T-cell (primary cell): ENCODE measurements at places on chromosomes 2 and 18.

DNA sequence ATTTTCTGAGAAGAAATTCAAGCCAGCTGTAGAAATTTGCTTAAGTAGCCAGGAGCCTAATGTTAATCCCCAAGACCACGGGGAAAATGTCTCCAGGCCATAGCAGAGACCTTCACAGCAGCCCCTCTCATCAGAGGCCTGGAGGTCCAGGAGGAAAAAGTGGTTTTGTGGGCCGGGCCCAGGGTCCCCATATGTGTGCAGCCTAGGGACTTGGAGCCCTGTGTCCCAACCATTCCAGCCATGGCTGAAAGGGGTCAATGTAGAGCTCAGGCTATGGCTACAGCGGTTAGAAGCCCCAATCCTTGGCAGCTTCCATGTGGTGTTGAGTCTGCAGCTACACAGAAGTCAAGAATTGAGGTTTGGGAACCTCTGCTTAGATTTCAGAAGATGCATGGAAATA lies 14.2 kb upstream of the TTC21B start:
- no peak for DNase-seq

GRCh38 chr2:203739351-203739750 lies 32.9 kb downstream of the CD28 start:
- DNase-seq = no peak

- no peak for DNase-seq
Observed at GRCh38 chr2:71535526-71535925, 82.2 kb downstream of the DYSF start.

DNA sequence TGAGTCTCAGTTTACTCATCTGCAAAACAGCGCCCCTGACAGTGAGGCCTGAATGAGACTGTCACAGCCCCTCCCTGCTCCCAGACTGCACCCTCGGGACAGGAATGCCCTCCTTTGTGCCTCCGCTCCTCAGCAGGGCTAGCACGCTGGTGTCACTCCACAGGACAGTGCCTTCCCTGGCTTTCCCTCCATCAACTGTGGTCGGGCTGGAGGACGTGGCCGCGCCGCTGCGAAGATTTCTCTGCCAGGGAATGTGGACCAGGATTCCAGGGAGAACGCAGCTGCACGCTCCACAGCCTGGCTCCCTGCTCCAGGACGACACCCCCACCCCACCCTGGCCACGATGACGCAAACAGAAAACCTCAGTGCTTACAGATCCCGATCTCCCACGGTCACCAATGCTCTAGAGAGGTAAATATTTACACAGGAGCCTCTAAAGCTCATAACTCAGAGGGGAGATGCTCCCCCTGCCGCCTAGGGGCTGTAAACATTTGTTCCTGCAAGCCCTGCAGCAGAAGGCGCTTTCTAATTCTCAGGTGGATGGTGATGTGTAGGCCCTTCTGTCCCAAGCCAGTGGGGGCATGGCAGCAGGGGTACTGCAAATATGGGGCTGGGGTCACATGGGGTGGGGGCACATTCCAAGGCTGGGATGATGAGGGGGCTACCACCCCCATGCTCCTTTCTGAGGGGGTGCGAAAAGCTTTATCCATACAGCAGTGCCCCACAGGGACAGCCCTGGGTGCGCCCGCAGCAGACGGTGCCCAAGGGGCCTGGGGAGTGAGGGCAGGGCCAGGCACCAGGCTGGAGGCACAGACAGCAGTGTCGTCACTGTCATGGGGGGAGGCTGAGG lies 12.4 kb downstream of the HS6ST1 start:
- DNase-seq = no peak

GRCh38 chr2:143616452-143616851 lies 487.2 kb downstream of the ARHGAP15 start:
- no peak for DNase-seq

DNA sequence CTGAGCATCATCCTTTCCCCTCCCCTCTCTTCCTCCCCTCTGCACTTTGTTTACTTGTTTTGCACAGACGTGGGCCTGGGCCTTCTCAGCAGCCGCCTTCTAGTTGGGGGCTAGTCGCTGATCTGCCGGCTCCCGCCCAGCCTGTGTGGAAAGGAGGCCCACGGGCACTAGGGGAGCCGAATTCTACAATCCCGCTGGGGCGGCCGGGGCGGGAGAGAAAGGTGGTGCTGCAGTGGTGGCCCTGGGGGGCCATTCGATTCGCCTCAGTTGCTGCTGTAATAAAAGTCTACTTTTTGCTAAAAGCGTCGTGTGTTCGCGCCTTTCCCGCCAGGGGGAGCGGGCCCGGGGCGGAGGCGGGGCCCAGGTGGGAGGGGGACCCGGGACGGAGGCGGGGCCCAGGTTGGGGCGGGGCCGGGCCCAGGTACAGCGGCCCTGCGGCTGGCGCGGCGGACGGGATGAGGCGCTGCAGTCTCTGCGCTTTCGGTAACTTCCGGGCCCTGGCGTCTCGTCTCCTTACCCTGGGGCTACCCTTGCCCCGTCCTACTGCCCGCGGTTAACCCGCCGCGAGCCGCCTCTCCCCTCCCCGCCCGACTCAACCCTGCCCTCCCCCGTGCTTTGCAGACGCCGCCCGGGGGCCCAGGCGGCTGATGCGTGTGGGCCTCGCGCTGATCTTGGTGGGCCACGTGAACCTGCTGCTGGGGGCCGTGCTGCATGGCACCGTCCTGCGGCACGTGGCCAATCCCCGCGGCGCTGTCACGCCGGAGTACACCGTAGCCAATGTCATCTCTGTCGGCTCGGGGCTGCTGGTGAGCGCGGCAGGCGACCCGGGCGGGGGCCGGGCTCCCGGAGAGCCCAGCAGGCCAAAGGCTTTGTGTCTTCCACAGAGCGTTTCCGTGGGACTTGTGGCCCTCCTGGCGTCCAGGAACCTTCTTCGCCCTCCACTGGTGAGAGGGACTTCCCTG lies at the start of gene KRTCAP3:
KRTCAP3 (plus strand) TSS at position 424 of the 962 bp plus-strand sequence; CDS start at position 456, 32 bp downstream.
- peak; percentile 68 for DNase-seq

DNA sequence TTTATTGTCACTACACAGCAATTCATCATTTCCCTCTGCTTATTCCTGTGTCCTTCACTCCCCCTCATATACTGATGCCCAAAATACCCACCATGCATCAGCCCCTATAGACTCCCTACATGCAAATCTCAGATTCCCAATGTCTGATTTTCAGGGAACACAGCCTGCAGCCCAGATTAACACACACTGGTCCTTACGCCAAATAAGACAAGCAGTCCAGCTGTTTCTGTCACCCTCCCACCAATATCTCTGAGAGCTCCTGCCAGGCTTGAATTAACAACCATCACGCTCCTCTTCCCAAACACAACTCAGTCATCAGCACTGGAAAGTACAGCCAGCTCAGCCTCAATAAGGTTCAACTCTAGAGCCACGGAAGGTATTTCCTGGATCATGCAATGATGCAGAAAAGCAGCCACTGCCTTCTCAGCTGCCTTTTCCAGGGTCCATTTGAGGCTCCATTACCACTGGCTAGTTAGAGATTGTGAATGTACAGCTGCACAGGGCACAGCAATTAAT lies 39.0 kb upstream of the SLC35F5 start:
- DNase-seq = no peak

GRCh38 chr2:116513991-116514390 lies 1300.5 kb upstream of the DDX18 start:
- DNase-seq = no peak

DNA sequence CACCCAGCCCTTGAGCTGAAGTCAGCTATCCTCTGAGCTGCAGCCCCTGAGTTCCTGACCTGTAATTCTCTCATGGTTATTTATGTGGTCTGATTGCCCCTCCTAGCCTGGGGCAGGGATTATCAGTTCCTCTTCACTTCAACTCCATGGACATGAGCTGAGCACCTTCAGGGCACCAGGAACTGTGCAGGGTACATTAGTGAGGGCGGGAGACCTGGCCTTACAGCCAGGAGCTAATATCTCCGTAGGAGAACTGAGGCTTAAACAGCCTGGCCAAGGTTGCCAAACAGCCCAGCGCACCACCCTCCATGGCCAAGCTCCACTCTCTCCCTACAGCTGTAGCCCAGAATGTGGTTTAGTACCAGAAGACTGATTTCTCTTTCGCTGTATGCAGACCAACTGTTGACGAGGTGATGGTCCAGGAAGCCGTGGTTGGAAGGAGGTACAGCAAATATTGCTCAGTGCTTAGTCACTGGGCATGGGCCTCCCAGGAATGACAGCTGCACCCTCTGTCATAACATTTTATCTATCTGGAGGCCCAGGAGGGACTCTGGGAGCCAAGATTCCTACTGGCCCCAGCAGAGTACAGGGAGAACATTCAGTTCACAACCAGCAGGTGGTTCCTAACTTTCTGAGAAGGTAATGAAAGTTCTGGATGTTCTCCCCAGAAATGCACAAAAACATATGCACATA lies 228.7 kb upstream of the SIX2 start:
- DNase-seq = no peak

GRCh38 chr2:209091056-209091455 lies 332.8 kb upstream of the MAP2 start:
- DNase-seq = no peak

DNA sequence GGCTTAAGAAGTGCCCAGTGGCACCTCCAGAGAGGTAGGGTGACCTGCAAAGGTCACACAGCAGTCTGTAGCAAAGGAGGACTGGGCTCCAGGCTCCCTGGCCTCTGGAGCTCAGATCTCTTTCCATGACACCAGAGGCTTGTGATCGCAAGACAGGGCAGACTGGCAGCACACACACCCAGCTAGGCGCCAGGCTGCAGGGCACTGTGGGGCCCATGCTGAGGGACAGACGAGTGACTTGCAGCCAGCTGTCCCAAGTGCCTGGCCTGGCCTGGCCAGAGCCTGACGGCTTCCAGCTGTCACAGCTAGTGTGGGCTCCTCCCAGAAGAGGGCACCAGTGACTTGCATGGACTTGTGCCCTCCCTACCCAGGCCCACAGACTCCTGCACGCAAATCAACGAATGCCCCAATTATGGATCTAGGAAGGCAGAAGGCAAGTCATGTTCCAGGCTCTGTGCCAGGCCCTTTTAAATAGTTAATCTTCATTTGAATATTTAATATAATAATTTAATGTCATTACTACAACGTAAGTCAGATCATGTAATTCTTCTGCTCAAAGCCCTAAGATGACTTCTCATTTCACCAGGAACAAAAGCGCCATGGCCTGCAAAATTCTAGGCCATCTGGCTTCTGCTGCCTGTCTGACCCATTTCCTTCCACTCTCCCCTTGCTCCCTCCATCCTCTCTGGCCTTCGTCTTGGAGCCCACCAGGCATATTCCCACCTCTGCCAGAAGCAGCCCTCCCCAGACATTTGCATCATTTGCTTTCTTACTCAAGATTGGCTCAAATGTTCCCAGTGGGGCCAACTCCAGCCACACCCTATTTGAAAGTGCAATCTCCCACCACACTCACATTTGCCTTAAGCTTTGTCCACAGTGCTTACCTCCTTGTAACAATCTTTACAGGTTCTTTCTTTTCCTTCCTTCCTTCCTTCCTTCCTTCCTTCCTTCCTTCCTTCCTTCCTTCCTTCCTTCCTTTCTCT lies 3.7 kb upstream of the SPEG start:
- no peak for DNase-seq

GRCh38 chr2:122596598-122596997 lies 841.1 kb downstream of the TSN start:
- no peak for DNase-seq

- DNase-seq = no peak
Observed at GRCh38 chr2:236553522-236553921, 16.1 kb upstream of the ACKR3 start.

DNA sequence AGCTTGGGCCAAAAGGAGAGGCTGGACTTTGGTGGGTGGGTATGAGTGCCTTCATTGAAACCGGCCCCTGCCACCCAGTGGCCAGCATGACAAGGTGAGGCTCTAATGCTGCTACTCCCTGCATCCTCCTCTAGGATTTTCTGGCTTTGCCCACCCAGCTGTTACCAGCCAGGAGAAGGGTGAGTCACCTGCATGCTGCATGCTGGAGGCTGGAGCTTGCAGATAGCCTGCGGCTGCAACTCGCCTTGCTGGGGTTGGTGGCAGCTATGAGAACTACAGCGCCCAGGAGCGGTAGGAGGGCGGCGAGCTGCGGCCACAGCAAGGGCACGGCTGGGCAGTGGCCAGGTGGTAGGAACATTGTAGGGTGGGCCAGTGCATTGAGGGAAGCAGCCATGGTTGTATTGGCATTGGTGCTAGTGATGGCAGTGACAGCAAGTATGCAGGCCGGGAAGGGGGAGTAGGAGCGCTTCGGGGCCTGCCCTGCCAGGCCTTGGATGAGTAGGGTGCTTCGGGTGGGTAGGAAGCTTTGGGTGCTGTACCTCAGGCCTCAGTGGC lies 75.4 kb upstream of the SLC35G4 start:
- DNase-seq = no peak

- DNase-seq = no peak
Observed at GRCh38 chr2:118849226-118850167, 2.0 kb upstream of the EN1 start.

DNA sequence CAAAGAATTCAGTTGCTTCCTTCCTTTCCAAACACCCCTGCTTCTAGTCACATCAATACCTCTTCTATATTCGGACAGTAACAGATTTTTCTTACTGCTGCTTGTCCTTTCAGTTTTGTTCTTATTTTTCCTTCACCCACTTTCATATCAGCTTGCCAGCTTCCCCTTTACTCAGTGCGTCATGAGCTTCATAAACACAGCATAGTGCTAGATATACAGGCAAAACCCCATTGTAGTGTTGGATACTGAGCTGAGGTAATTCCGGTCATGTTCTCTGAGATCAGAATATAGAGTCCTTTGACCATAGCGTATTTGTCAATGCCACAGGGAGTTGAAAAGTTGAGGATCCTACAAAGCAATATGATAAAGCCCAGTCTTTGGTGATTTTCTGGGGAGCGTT lies 2.4 kb downstream of the FARP2 start:
- DNase-seq = no peak

DNA sequence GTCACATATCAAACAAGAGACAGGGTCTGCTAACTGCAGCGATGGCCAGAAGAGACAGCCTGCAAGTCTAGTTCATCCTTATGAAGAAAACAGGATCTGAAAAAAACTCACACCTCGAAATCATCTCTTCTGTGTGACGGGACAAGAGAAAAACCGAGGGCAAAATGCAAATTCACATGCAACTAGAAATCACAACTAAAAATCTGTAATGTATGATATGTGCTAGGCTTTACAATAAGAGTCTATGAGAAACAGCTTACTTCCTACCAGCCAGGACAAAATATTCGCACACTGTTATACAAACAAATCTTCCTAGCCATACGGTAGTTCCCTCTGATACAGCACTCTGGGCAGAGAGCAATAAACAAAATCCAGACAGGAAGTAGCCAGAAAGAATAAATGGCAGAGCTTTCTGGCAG lies 48.8 kb downstream of the ANKRD44 start:
- no peak for DNase-seq

DNA sequence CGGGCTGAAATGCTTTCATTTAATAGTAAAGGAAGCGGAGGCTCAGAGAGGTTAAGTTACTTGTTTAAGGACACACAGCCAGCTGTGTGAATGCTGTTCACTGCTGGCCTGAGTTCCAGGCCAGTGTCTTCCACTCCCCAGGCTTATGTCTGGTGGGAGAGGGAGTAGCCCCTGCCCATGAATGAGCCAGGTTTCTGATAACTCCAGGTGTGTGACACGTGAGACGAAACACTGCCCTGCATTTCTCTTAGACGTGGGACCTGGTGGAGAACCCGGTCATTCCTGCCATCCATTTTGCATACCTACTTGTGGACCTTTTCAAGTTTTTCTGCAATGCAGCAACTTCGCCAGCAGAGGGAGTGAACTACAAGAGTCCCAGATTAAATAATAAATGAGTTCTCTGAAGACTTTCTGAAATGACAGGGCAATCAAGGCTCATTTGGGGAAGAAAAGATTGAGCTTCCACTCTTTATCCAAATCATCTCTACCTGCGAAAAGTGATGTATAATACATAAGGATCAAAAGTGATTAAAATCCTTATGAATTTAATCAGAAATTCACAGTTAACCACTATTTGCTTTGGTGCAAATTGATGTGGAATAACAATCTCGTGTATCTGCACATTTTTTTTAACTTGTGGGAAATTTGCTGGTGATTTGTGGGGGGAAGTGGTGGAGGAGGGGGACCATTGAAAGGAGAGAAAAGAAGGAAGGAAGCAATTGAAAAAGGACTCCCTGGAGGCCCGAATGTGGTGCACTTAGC lies 79.4 kb upstream of the ASB18 start:
- peak; percentile 44 for DNase-seq
